ENCODE measurements at places on chromosomes 7 and 10. TPM values are rescaled to one million over a fixed set of nuclear protein-coding genes. Genes with fewer than 3 reads are reported as not detected.

GRCh38 chr10:79483948-79484347 lies 28.4 kb upstream of the EIF5AL1 start:
- no peaks in the 10 kb centered on the region for H3K27me3 ChIP-seq
- H3K36me3 ChIP-seq, result no peaks in the 10 kb centered on the region
- H3K4me3 ChIP-seq, result no peak overlapping the region
- DNase-seq, result no peak
- H3K27ac ChIP-seq, result no peak overlapping the region
- H3K4me1 ChIP-seq, result no peaks in the 10 kb centered on the region

DNA sequence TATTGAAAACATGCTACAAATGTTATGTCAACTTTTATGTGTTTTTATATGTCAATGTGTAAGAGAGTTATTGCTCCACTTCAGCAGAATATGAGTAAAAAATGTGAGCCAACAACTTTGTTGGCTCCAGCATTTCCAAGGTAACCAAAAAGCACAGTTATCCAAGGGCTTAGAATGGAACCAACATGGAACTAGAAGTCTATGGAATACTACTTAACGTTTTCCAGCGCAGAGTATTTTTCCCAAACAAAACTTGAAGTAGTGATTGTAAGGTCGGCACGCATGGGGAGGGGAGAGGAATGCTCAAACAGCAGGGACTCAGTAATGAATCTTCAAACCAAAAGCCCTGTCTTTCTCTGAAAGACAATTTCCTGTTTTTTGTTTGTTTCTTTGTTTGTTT lies 45.0 kb upstream of the TSPAN13 start:
- no peak overlapping the region for H3K27ac ChIP-seq
- H3K4me3 ChIP-seq, result no peak overlapping the region
- peaks cover 13% of the 10 kb centered on the region for H3K36me3 ChIP-seq
- DNase-seq, result no peak
- no peaks in the 10 kb centered on the region for H3K27me3 ChIP-seq

- no peak overlapping the region for H3K4me3 ChIP-seq
- no peaks in the 10 kb centered on the region for H3K36me3 ChIP-seq
- H3K4me1 ChIP-seq, result no peaks in the 10 kb centered on the region
- DNase-seq, result no peak
Measured at GRCh38 chr7:134695321-134695860, 48.7 kb downstream of the BPGM start.

DNA sequence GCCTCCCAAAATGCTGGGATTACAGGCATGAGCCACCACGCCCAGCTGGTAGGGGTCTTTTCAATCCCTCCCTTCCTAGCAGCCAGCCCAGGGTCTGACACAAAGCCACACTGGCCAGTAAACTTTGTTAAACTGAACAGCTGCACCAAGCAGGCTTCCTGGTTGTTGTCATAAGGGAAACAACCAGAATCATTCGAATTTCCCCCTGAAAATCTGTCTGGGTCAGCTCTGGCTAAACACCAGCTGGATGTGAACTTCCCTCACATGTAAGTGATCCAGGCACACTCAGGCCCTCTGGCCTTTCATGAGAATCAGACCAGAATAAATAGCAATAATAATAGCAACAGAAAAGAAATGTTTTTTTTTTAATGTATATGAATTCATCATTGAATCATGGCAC lies 7.4 kb downstream of the IMPDH1 start:
- no peaks in the 10 kb centered on the region for H3K27me3 ChIP-seq
- peaks cover 32% of the 10 kb centered on the region for H3K4me1 ChIP-seq
- peaks cover 36% of the 10 kb centered on the region for H3K36me3 ChIP-seq
- DNase-seq, result no peak
- H3K27ac ChIP-seq, result no peak overlapping the region

DNA sequence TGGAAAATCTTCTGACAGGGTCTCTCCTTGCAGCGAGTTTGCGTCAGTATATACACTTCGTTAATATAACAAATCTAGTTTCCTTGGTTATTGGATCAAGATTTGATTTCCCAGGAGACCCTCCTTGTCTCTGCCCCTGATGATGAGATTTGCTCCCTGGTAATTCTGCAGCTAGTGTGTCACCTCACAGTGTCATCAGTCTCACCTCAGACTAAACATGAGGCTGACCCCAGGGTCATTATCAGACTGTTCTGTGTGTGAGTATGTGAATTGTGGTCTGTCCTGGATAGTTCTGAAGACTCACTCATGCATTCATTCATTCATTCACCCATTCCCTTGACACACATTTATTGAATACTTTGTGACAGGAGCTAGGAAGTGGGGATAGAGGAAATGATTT lies 138.4 kb upstream of the CTTNBP2 start:
- no peaks in the 10 kb centered on the region for H3K36me3 ChIP-seq
- DNase-seq, result no peak
- H3K4me1 ChIP-seq, result no peaks in the 10 kb centered on the region
- H3K27me3 ChIP-seq, result no peaks in the 10 kb centered on the region

DNA sequence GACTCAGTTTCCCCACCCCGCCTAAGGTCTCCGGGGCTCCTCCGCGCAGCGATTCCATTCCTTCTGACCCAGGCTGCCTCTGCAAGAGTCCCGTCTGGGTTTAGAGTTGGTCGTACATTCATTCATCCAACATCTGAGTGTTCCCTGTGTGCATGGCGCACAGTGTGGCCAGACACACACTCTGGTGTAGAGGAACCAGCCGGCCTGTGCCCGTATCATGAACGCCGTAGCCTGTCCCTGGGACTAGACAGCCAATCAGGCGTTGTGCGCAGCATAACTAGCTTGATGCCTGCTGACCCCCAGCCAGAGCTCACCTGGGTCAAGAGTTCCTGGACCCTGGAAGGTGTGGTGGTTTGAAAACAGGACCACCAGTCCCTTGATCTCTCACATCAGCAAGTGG lies 20.9 kb upstream of the PDGFA start:
- no peaks in the 10 kb centered on the region for H3K36me3 ChIP-seq
- H3K27me3 ChIP-seq, result no peaks in the 10 kb centered on the region
- no peaks in the 10 kb centered on the region for H3K4me1 ChIP-seq
- H3K4me3 ChIP-seq, result no peak overlapping the region
- no peak for DNase-seq

DNA sequence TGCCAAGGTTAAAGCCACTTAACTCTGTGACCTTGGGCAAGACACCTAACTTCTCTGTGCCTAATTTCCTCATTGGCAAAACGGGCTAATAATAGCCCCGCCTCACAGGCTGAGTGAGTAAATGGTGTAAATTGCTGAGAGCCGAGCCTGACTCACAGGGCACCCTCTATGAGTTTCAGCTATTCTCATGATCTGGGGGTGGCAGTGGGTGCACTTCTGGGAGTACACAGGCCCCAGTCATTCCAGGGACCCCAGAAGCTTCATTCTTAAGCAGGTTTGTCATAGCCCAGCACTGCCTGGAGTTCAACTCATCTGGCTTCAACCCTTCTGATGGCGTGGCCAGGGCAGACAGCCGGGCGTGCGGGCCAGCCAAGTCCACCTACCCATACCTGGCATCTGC lies 137.2 kb downstream of the GRID1 start:
- no peak overlapping the region for H3K4me3 ChIP-seq
- H3K4me1 ChIP-seq, result no peaks in the 10 kb centered on the region
- no peak overlapping the region for H3K27ac ChIP-seq
- H3K36me3 ChIP-seq, result no peaks in the 10 kb centered on the region

DNA sequence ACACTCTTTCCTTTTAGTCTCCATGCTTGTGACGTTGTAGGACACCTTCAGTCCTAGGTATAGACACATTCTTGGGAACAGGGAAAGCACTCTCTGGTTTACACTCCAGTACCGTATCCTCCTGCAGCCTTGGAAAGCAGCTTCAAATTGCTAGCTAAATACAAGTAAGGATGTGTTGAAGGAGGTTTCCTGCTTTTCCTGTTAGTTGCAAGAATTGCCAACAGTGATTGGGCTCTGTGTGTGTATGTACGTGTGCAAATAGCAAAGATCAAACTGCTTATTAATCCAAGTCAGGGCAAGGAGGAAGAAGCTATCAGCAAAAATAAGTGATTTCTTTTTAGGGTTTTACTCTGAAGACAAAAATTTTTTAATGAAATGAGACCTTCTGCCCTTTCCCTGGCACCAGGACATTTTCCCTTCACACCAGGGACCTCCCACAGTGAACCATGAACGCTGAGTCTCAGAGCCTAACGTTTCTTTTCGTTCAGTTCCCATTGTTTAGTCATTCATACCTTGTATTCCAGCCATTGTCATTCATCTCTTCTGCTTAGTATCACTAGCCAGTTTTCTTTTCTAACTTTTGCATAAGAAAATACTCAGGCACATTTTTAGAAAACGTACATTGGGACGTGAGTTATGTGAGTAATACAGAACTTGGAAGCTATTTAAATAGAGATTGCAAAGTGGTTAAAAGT lies 36.9 kb upstream of the AUTS2 start:
- no peak for DNase-seq
- H3K4me3 ChIP-seq, result no peak overlapping the region
- no peaks in the 10 kb centered on the region for H3K27me3 ChIP-seq
- no peaks in the 10 kb centered on the region for H3K36me3 ChIP-seq

DNA sequence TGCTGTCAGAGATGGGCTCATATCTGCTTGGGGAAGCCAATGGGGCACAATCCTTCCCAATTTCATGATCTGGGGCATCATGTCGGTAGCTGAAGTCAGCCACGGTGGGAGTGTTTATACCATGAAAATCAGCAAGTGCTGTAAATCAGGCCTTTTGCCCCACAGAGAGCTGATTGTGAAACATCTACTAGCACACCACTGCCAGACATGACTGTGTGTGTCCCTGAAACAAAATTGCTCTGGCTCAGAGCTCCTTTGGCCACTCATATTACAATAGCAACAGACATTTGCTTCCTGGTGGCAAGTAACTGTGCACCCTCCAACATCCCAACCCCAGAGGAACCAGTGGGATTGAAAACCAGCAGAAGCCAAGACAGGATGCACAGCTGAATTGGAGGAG lies 23.7 kb downstream of the GPR26 start:
- H3K27ac ChIP-seq, result no peak overlapping the region
- no peak for DNase-seq
- H3K4me1 ChIP-seq, result no peaks in the 10 kb centered on the region
- no peaks in the 10 kb centered on the region for H3K36me3 ChIP-seq

- peaks cover 3% of the 10 kb centered on the region for H3K4me1 ChIP-seq
- no peak overlapping the region for H3K4me3 ChIP-seq
- H3K27ac ChIP-seq, result no peak overlapping the region
- H3K36me3 ChIP-seq, result no peaks in the 10 kb centered on the region
- DNase-seq, result no peak
Measured at GRCh38 chr10:50471583-50471975, 152.2 kb downstream of the SGMS1 start.

DNA sequence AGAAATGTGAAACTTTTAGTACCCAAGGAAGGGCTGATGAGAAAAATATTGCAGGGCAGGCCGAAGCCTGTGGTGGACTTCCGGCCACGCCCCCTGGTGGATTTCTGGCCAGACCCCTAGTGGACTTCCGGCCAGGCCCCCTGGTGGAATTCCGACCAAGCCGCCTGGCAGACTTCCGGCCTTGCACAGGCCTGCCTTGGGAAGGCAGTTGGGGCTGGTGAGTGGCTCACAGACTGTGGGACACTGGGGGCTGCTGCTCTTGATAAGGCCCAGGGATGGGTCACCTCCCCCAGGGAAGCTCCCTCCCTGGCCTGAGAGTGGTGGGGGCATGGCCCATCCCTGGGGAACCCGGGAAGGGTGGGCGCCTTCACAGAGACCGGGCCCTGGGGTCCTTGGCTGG lies 116.4 kb upstream of the MKI67 start:
- H3K4me1 ChIP-seq, result no peaks in the 10 kb centered on the region
- H3K36me3 ChIP-seq, result no peaks in the 10 kb centered on the region
- H3K27ac ChIP-seq, result no peak overlapping the region
- no peaks in the 10 kb centered on the region for H3K27me3 ChIP-seq
- no peak overlapping the region for H3K4me3 ChIP-seq

GRCh38 chr7:98913612-98914011 lies 35.3 kb downstream of the TRRAP start:
- H3K36me3 ChIP-seq, result peaks cover 73% of the 10 kb centered on the region
- H3K27me3 ChIP-seq, result no peaks in the 10 kb centered on the region
- H3K27ac ChIP-seq, result no peak overlapping the region
- no peak for DNase-seq
- no peak overlapping the region for H3K4me3 ChIP-seq
- no peaks in the 10 kb centered on the region for H3K4me1 ChIP-seq

DNA sequence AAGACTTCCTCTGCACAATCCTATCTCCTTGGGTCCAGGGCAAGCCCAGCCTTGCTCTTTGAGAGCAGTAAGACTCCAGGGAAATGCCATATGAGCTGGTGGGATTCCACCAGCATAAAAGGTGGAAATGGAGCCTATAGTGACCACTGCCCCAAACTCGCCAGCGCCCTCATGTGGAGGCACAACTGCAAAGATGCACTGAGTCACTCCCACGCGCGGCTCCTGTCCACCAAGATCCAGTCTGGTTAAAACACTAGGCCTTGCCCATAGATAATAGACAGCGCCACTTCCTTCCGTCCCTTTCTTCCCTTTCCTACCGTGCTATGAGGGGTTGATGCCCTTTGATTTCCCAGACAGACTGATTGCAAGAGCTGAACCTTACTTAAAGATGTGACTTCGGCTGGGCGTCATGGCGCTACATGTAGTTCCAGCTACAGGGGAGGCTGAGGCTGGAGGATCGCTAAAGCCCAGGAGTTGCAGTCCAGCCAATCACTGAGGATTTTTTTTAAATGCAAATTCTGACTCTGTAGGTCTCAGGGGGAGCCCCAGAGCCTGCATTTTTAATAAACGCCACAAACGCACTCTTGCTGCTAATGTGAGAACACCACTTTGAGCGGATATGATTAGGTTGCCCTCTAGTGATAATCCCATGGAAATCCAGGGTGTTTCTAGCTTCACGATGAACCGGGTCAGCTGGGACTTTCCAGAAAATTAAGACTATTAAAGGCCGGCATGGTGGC lies 136.5 kb downstream of the EPC1 start:
- no peaks in the 10 kb centered on the region for H3K4me1 ChIP-seq
- no peaks in the 10 kb centered on the region for H3K27me3 ChIP-seq
- H3K4me3 ChIP-seq, result no peak overlapping the region
- DNase-seq, result no peak
- no peak overlapping the region for H3K27ac ChIP-seq

GRCh38 chr10:50231515-50232260 lies 19.6 kb downstream of the ASAH2 start:
- H3K27ac ChIP-seq, result no peak overlapping the region
- H3K4me1 ChIP-seq, result no peaks in the 10 kb centered on the region
- no peak for DNase-seq
- no peak overlapping the region for H3K4me3 ChIP-seq
- no peaks in the 10 kb centered on the region for H3K36me3 ChIP-seq

- H3K27me3 ChIP-seq, result no peaks in the 10 kb centered on the region
- H3K4me1 ChIP-seq, result no peaks in the 10 kb centered on the region
- no peak overlapping the region for H3K4me3 ChIP-seq
- no peak overlapping the region for H3K27ac ChIP-seq
- DNase-seq, result no peak
Measured at GRCh38 chr7:92987538-92987937, 130.2 kb downstream of the SAMD9 start.

- H3K4me3 ChIP-seq, result no peak overlapping the region
- no peaks in the 10 kb centered on the region for H3K4me1 ChIP-seq
- no peak overlapping the region for H3K27ac ChIP-seq
- no peak for DNase-seq
- H3K27me3 ChIP-seq, result no peaks in the 10 kb centered on the region
Measured at GRCh38 chr7:98760201-98760651, 109.6 kb downstream of the TMEM130 start.

The C10orf95 gene
- 0.25 TPM for total RNA-seq

The SLC18A2 gene
- total RNA-seq, result 8.0 TPM

The GALNT17 gene
- total RNA-seq, result not detected

The STEAP2 gene
- total RNA-seq, result 0.05 TPM

The SYT15 gene
- 1.00 TPM for total RNA-seq

Data from natural killer cell (primary cell).